Hematopoietic multipotent progenitor cell treated with erythropoietin and hydrocortisone succinate and interleukin-3 and kit ligand, for 8 days (in vitro differentiated cells): ENCODE measurements at places on chromosomes 16 and 17.

- peak; percentile 77 for DNase-seq
These were observed 65.7 kb downstream of the CENPV start for GRCh38 chr17:16287563-16288027.

GRCh38 chr17:76469076-76469990 is 1.9 kb downstream of the AANAT start:
- DNase-seq, result no peak

DNA sequence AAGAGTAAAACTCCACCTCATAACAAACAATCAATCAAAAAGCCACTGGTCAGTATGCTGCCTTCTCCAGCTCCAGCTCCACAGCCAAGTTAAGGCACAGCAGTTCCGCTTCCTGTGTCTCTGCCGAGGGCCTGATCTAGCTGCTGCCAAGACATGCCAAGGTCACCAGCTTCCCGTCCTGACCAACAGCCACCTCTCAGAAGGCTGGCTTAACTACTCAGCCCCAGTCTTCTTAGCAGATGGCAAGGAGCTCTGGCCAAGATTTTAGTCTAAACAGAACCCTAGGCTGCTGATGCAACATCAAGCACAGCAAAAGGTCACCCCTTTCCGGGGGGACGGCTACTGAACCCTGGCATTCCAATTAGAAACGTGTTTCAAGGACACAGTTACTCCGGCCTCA is 17.7 kb upstream of the MNT start:
- no peak for DNase-seq

DNA sequence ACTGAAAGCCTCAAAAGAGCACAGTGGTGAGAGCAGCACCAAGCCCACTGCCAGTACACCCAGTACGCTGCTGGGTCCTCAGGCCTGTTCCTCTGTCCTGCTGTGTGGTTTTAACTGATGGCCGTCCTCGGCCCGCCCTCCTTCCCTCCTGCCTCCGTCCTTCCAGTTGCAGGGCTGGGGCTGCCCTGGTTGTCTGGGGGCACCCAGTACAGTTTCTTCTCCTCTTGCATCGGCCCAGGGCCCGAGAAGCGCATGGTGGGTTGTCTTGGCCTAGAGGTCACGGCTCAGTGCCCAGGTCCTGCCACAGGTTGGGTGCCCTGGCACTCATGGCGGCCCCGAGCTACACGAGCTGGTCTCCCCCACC is 70.8 kb upstream of the KCTD5 start:
- DNase-seq, result no peak

DNA sequence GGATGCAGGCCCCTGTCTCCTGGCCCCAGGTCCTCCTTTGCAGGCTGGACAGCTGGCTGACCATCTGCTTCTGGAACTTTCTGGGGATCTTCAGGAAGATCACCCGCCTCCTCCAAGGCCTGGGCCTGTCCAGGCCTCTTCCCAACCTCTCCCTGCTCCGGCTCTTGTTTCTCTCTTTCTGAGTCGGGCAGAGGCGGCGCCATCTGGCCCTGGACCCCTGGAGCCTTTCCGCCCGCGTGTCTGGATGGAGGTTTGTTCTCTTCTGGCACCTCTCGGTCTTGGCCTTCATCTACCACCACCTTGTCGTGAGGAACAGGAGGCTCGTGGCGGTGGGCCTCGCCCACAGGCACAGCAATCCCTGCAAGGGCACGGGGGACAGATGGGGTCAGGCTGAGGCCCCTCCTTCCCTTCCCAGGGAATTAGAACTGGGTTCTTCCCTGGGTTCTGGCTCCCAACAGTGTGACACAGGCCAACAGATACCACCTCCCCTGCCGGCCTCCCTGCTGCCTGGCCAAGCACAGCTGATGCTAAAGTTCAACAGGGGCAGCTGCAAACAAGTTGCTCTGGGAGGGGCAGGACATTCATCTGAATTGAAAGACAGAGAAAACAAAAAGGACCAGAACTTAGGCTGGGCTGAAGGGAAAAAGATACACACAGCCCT is 13.3 kb downstream of the NDUFAF8 start:
- no peak for DNase-seq

DNA sequence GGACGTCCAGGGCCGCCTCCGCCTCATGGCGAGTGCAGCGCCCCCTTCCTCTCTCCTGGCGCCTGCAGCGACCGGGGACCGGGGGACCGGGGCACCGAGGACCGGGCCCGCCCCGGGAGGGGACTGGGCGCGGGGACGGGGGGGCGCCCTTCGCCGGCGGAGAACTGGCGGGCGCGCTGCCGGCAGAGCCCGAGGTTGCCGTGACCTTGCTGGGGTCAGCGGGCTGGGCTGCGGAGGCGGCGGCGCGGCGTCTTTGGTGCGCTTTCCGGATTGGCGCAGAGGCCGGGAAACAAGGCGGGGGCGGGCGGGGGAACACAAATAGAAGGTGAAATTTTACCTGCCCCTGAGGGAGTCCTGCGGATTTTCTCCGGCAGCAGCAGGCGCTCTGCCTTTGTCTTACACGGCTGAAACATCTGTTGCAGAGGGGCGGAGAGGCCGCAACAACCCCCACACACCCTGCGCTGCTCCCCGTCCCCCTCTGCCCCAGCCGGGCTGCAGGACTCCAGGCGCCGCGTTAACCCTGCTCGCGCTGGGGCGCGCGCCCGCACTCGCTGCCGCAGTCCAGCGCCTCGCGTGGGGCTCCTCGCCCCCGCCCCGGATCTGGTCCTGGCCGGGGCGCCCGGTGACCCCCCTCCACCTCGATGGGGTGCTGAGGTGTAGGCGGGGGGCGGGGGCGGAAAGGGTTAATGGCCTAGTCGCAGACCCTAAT is 53.5 kb downstream of the SREBF1 start:
- DNase-seq, result no peak

- peak; percentile 9 for DNase-seq
These were observed 774 bp downstream of the ENGASE start for GRCh38 chr17:79075446-79075750.

DNA sequence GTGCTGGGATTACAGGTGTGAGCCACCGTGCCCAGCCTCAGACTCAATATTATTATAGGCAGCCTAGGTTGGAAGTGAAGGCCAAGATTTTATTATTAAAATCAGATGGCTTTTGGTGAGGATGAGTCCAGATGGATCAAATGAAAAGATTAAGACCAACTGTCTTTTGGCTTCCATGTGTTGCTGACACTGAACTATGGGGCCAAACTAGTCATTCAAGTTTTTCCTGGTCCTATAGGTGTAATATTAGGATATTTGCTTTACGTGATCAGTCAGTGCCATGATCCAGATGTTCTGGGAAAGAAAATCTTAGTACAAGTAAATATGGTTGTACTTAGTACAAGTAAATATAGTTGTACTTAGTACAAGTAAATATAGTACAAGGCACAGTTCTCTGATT is 140.6 kb downstream of the MAP2K6 start:
- DNase-seq, result no peak

GRCh38 chr16:66391726-66392670 is 25.5 kb downstream of the CDH5 start:
- DNase-seq, result no peak
